Activated naive CD8-positive, alpha-beta T cell treated with anti-CD3 and anti-CD28 coated beads, Interleukin-2, amount 10 ng/mL, durations not matched to agents 7 days and 5 days (primary cell): ENCODE measurements at places on chromosomes 6 and 20. TPM values are rescaled to one million over a fixed set of nuclear protein-coding genes. Genes with fewer than 3 reads are reported as not detected.

DNA sequence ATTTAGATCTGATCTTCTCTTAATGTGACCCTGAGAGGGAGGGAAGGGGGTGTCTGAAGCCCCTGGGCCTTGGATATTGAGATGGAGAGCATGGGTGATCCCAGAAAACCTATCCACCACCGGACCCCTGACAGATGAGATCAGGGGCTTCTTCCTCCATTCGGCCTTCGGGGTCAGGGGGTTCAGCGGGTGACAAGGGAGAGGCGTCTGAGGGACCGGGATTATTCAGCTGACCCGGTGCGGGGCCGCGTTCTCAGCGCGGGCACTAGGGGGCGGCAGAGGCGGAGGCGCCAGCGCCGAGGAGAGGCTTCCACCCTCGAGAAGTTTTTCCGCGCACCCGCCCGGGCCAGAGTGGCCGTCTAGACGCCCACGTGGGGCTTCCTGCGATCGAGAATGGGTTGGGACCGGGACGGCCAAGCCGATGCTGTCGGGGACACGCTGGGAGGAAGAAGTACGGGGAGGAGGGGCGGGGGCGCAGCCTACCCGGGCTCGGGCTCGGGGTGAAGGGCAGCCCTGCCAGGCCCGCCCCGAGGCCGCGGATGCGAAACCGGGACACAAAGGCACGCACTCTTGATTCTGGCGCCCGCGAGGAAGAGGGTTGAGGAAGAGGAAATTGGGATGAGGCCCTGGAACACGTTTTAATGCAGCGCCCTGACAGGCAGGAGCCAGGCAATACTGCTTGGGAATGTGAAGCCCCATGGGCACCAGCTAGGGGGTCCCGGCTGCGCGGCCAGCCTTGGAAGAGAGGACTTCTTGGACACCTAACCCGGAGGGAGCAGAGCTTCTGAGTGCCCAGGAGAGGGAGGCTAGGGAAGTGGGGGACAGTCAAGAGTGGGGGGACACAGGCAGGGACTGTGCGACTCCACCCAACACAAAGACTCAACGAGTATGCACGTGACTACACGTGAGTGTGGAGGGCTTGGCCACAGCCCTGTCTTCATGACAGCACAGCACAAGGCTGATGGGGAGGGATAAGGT lies 30.6 kb downstream of the COL11A2 start:
- DNase-seq: peak; percentile 93

DNA sequence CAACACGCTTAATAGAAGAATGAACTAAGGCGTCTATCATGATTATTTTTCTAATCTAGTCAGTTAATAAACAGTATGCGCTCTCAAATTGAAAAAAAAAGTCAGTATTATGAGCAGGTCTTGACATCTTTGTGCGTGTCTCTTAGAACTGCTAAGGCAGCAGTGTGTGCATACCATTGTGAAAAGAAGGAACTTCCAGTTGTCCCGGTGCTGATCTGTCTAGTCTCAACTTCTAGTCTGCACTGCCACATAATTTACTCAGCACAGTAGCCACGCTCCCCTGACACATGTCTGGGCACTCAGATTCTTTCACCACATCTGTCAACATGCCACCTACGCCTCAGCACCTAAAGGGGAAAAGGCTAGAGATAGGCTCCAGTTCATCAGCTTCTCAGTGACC lies 61.1 kb upstream of the SPDEF start:
- no peak for DNase-seq

- DNase-seq: no peak
These were observed 74.7 kb downstream of the HTR1E start for GRCh38 chr6:87012035-87012434.

The TRIM15 gene
- total RNA-seq: not detected

- DNase-seq: no peak
These were observed 3.8 kb downstream of the GID8 start for GRCh38 chr20:62941792-62942191.

DNA sequence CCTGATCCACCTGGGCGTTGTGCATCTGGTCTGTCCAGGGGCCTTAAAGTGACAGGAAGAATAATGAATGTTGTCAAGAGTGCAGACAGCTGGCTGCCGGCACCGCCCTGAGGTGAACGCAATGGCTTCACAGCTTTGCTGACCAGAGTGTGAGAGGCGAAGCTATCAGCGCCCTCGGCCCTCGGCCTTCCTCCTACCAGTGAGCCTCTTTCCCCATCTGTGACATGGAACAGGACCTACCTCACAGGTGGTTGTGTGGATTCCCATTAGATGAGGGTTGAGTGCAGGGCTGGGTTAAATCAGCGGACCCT lies 54.8 kb downstream of the CTCFL start:
- DNase-seq: no peak
